Thoracic aorta (tissue), 2 donors: ENCODE measurements at places on chromosomes 1 and 21. TPM values are rescaled to one million over a fixed set of nuclear protein-coding genes. Genes with fewer than 3 reads are reported as not detected.

KMO gene
- 0.63 TPM for total RNA-seq

CA6 gene
- not detected for total RNA-seq

DNA sequence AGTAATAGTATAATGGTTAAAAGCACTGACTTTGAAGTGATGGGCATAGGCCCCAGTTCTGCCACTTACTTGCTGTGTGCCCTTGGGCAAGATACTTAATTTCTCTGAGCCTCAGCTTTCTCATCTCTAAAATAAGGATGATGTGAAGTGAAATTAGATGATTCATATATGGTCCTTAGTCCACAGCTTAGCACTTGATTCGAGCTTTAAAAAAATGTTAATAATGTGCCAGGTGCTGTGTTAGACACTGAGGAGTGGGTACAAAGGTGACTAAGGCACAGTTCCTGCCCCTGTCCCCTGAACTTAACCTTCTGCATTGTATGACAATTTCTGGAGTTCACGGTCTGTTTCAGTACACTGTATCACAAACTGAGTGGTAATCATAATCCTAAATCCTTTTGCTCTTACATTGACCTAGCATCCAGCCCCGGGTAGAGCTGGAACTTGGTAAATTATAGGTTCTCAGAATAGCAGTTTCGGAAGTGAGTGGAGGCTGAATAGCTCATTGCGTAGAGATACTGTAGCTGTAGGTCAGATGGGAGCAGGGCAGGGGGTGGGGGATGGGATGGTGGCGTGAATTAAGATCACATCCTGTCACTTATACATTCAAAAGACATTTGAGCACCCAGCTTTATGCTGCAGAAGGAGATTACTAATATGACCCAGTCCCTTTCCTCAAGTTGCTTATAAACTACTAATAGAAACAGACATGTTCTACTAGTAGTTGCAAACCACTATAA is 1.5 kb downstream of the ZNF691 start:
- H3K36me3 ChIP-seq = peaks cover 17% of the 10 kb centered on the region
- no peak for DNase-seq
- no peak overlapping the region for H3K4me3 ChIP-seq
- no peak overlapping the region for H3K27ac ChIP-seq
- peaks cover 7% of the 10 kb centered on the region for H3K4me1 ChIP-seq

GRCh38 chr1:204950353-204951001 is 79.8 kb downstream of the NFASC start:
- no peak overlapping the region for H3K4me3 ChIP-seq
- H3K27me3 ChIP-seq = no peaks in the 10 kb centered on the region
- no peak for DNase-seq
- no peaks in the 10 kb centered on the region for H3K4me1 ChIP-seq
- no peaks in the 10 kb centered on the region for H3K36me3 ChIP-seq

GRCh38 chr1:92485381-92486250 is 1.1 kb downstream of the GFI1 start:
- peak overlapping the region; percentile 72 for H3K4me3 ChIP-seq
- peaks cover 42% of the 10 kb centered on the region for H3K4me1 ChIP-seq
- no peaks in the 10 kb centered on the region for H3K27me3 ChIP-seq
- no peaks in the 10 kb centered on the region for H3K36me3 ChIP-seq
- DNase-seq = no peak
- no peak overlapping the region for H3K27ac ChIP-seq

- H3K4me3 ChIP-seq = no peak overlapping the region
- H3K27me3 ChIP-seq = no peaks in the 10 kb centered on the region
- DNase-seq = no peak
Observed at GRCh38 chr1:94401206-94401605, 17.0 kb upstream of the ABCD3 start.

- no peaks in the 10 kb centered on the region for H3K4me1 ChIP-seq
- H3K4me3 ChIP-seq = no peak overlapping the region
- no peaks in the 10 kb centered on the region for H3K36me3 ChIP-seq
- no peak for DNase-seq
- H3K27me3 ChIP-seq = no peaks in the 10 kb centered on the region
Observed at GRCh38 chr1:15994590-15995351, 9.3 kb upstream of the SRARP start.

GRCh38 chr1:159089184-159089791 is 12.7 kb upstream of the AIM2 start:
- H3K4me3 ChIP-seq = no peak overlapping the region
- no peaks in the 10 kb centered on the region for H3K4me1 ChIP-seq
- no peak overlapping the region for H3K27ac ChIP-seq
- no peak for DNase-seq
- no peaks in the 10 kb centered on the region for H3K27me3 ChIP-seq

OLIG2 gene
- total RNA-seq = not detected

DNA sequence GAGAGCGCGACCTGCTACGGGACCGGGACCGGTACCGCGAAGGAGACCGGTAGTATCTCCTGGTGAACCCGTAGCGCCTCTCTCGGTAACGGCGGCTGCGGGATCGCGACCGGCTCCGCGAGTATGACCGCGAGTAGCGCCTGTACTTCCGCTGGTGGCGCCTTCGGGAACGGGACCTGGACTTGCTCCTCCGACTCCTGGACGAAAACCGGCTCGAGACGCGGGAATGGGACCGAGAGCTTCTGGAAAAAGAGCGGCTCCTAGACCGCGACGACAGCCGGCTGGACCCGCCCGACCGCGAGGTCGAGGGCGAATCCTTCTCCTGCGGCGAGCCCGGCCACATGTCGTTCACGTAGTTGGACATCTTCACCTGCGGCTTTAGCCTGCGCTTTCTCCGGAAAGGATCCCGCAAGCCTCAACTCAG is 642 bp downstream of the RSRP1 start:
- H3K4me3 ChIP-seq = peak overlapping the region; percentile 98
- H3K27me3 ChIP-seq = no peaks in the 10 kb centered on the region
- peaks cover 31% of the 10 kb centered on the region for H3K36me3 ChIP-seq
- no peak for DNase-seq

GRCh38 chr1:221877311-221877710 is 135.4 kb upstream of the DUSP10 start:
- H3K4me1 ChIP-seq = no peaks in the 10 kb centered on the region
- no peak overlapping the region for H3K4me3 ChIP-seq
- H3K27ac ChIP-seq = no peak overlapping the region
- H3K36me3 ChIP-seq = no peaks in the 10 kb centered on the region
- no peaks in the 10 kb centered on the region for H3K27me3 ChIP-seq

TAS1R1 gene
- total RNA-seq = not detected

S100A14 gene
- total RNA-seq = 4.2 TPM

RPE65 gene
- not detected for total RNA-seq

LRIG2 gene
- total RNA-seq = 13.4 TPM

DNA sequence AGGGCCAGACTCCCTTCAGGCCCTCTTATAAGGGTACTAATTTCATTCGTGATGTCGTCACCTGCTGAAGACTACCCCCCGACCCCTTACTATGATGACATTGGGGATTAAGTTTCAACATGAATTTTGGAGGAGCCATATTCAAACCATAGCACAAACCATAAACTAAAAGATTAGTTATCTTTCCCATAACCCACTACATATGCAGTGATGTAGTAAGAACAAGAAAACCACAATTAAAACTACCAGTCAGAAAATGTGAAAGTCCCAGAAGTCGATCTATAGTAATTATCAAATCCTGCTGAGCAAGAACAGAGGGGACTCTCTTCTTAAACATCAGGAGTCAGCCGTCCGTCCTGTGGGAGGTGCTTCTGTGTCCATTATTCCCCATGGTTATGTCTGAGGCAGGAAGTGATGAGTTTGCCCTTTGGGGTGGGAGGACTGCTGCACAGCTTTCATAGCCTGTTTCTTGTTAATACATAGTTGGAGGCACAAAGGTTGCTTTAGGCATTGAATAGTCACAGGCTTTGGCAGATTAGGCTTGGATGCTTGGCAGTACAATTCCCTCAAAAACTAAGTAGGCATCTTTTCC is 35.9 kb upstream of the PTGFRN start:
- no peak overlapping the region for H3K27ac ChIP-seq
- no peak for DNase-seq
- H3K27me3 ChIP-seq = no peaks in the 10 kb centered on the region

DNA sequence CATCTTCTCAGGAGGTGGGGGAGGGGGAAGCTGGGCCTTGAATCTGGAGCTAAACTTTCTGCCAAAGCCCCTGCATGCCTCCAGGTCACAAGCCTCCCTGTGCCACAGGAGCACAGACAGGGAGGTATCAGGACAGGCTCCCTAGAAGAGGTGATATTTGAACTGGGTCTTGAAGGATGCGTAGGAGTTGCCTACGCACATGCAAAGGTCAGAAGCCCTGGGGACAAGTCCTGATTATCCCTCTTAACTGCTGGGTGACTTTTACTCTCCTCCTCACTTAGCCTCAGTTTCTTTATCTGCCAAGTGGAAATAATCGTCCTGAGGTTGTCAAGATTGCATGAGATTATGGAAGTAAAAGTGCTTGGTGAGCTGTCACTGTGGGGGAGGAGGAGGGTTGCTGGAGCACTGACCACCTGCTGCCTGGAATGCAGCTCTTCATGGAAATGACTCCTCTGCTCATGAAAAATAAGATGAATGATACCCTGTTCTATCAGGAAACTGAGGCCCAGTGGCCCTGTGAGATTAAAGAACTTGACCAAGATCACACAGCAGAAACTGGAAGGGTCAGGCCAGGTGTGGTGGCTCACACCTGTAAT is 50.6 kb upstream of the LAPTM5 start:
- no peak overlapping the region for H3K27ac ChIP-seq
- no peaks in the 10 kb centered on the region for H3K27me3 ChIP-seq
- H3K4me1 ChIP-seq = no peaks in the 10 kb centered on the region
- H3K4me3 ChIP-seq = no peak overlapping the region

- no peak overlapping the region for H3K27ac ChIP-seq
- H3K27me3 ChIP-seq = no peaks in the 10 kb centered on the region
- no peak for DNase-seq
- H3K4me1 ChIP-seq = no peaks in the 10 kb centered on the region
Observed at GRCh38 chr1:172408958-172409357, 11.5 kb upstream of the C1orf105 start.

- H3K4me1 ChIP-seq = no peaks in the 10 kb centered on the region
- H3K4me3 ChIP-seq = no peak overlapping the region
- no peak for DNase-seq
- no peaks in the 10 kb centered on the region for H3K27me3 ChIP-seq
Observed at GRCh38 chr1:187408212-187409004, 579.7 kb downstream of the PLA2G4A start.

KRTAP20-4 gene
- total RNA-seq = not detected

- no peak for DNase-seq
- H3K4me1 ChIP-seq = peaks cover 5% of the 10 kb centered on the region
- no peak overlapping the region for H3K27ac ChIP-seq
- peaks cover 2% of the 10 kb centered on the region for H3K36me3 ChIP-seq
- H3K4me3 ChIP-seq = no peak overlapping the region
Observed at GRCh38 chr21:36145259-36145658, 10.4 kb downstream of the CBR3 start.

GRCh38 chr1:93979718-93980319 is 70.6 kb upstream of the GCLM start:
- H3K27ac ChIP-seq = no peak overlapping the region
- H3K27me3 ChIP-seq = no peaks in the 10 kb centered on the region
- no peak for DNase-seq
- no peaks in the 10 kb centered on the region for H3K36me3 ChIP-seq

KCNE2 gene
- not detected for total RNA-seq

- H3K27me3 ChIP-seq = no peaks in the 10 kb centered on the region
- H3K4me1 ChIP-seq = no peaks in the 10 kb centered on the region
- DNase-seq = no peak
- H3K27ac ChIP-seq = no peak overlapping the region
- H3K4me3 ChIP-seq = no peak overlapping the region
Observed at GRCh38 chr1:101290119-101290921, 53.5 kb downstream of the S1PR1 start.

KCNJ6 gene
- total RNA-seq = not detected

- no peaks in the 10 kb centered on the region for H3K36me3 ChIP-seq
- peaks cover 8% of the 10 kb centered on the region for H3K4me1 ChIP-seq
- no peak for DNase-seq
Observed at GRCh38 chr21:17818186-17819113, 706 bp downstream of the C21orf91 start.

DNA sequence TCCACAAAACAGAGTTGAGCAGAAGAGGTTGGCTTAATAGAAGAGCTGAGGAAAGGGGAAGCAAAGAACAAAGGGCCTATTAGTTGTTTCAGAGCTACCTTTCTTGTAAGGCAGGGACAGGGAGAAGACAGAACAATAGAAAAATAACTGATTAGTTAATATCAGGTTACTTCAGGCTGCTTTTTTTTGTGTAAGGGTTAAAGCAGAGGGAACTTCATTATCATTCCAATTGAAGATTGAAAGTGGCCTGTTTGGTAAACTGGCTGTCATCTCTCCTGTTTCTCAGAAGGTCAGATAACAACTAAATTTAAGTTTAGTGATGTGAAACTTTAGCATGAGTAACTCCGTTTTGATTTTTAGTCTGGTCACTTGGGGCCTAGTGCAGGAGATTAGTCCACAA is 22.3 kb downstream of the CDC42 start:
- H3K4me1 ChIP-seq = peaks cover 44% of the 10 kb centered on the region
- no peak overlapping the region for H3K27ac ChIP-seq
- no peak for DNase-seq
- no peak overlapping the region for H3K4me3 ChIP-seq
- H3K27me3 ChIP-seq = no peaks in the 10 kb centered on the region

DNA sequence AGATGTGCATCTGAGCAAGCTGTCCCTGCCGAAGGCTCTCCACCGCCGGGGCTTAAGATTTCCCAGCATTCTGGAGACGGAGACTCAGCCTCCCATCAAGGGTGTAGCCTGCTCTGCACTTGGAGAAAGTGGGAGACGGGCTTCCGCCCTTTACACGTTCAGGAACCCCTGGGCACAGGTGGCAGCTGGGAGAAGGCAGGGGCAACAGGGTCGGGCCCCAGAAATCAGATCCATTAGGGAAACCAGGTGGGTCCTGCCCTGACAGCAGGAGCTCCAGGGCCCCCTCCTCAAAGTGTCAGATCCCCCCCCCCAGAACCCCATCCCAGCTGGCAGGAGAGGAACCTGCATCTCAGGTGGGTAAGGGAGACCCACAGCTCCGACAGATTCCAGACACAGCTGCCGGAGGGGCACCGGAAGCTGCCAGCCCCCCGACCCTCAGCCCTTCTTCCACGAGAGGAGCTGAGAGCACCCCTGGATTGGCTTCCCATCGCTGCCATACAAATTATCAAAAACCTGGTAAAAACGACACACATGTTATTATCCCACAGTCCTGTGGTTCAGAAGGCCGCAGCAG is 236.6 kb downstream of the NPHP4 start:
- H3K4me1 ChIP-seq = no peaks in the 10 kb centered on the region
- H3K4me3 ChIP-seq = no peak overlapping the region
- no peak for DNase-seq
- no peaks in the 10 kb centered on the region for H3K36me3 ChIP-seq
- H3K27ac ChIP-seq = no peak overlapping the region

GRCh38 chr1:8858112-8858668 is 20.3 kb downstream of the ENO1 start:
- DNase-seq = no peak
- peaks cover 38% of the 10 kb centered on the region for H3K4me1 ChIP-seq
- peak overlapping the region; percentile 42 for H3K27ac ChIP-seq
- no peak overlapping the region for H3K4me3 ChIP-seq
- no peaks in the 10 kb centered on the region for H3K27me3 ChIP-seq

DNA sequence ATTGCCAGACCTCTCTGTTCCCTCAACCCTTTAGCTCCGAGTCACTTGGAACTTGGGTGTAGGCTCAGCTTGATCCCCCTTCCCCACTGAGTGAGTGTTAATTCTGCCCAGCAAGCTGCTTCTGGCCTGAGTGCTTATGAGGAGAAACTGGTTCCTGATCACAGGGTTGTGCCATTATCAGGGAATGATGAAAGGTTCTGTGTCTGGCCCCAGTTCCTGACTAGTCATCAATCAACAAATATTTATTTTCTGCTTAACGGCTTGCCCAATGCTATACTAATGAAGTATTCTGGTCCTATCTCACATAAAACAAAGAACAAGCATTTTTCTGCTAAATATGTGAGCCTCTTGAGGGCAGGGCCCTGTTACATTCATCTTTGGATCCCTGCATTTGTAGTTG is 20.8 kb downstream of the CC2D1B start:
- no peaks in the 10 kb centered on the region for H3K4me1 ChIP-seq
- H3K27me3 ChIP-seq = no peaks in the 10 kb centered on the region

CDK18 gene
- 35.2 TPM for total RNA-seq
